ENCODE measurements at places on chromosomes 13 and 19.

GRCh38 chr13:21310220-21310619 lies 133.8 kb downstream of the MRPL57 start:
- no peak for DNase-seq

DNA sequence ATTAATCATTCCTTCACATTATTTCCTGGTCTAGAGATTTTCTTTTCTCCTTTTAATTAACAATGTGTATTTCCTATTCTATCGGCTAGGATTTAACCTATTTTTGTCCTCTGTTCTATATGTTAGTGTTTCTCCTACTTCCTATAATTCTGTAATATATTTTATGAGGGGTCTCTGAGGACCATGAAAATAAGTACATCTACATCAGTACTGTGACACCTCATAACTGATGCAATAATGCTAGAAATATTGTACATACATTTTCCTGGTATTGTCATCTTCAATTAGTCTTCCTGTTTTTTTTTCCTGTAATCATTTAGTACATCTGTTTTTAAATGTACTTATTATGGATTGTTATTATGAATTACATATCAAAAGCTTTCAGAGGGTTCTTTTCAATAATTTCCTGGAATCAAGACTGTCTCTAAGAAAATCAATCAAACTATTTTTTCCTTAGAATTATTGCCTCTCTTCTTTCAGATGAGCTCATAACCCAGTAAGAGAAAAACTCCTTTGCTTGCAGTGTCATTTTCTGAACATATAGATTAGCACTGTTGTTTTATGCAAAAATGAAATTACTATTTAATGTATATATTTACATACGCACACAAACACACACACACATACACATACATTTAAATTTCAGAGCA lies 1004.3 kb downstream of the SLITRK5 start:
- no peak for DNase-seq

GRCh38 chr13:71865874-71866334 lies 1.1 kb downstream of the DACH1 start:
- no peak for DNase-seq

- DNase-seq, result peak; percentile 35
Measured at GRCh38 chr13:99657848-99658260, 156.6 kb downstream of the TM9SF2 start.

GRCh38 chr19:57212109-57212508 lies 18.7 kb upstream of the AURKC start:
- no peak for DNase-seq

DNA sequence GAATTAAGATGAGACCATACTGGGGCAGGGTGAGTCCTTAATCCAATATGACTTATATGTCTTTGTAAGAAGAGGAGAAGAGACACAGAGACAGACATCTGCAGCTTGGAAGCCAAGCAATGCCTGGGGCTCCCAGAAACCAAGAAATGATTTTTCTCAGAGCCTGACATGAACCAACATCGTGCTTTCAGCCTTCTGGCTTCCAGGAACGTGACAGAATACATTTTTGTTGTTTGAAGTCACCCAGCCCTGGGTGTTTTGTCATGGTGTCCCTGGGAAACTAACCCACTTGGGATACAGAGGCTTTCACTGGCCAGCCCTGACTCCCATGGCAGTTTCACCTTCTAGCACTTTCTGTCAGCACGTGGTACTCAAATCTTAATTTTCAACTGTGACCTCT lies 95.3 kb upstream of the SLC10A2 start:
- DNase-seq, result no peak

DNA sequence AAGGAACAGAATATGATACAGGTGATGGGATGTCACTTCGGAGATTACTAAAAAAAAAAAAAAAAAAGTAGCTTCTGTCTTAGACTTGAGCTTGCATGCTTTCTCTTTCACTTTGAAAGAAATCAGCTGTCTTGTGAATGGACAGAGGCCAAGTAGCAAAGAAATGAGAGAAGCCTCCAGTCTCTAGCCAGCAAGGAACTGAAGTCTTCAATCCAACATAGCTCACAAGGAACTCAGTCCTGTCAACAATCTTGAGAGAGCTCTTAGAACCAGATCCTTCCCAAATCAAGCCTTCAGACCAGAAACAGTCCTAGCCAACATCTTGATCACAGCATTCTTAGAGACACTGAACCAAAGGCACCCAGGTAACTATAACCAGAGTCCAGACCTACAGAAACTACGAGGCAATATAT lies 7.7 kb downstream of the N4BP2L2 start:
- peak; percentile 7 for DNase-seq

- DNase-seq, result no peak
Measured at GRCh38 chr13:49356223-49356622, 87.6 kb downstream of the CAB39L start.

DNA sequence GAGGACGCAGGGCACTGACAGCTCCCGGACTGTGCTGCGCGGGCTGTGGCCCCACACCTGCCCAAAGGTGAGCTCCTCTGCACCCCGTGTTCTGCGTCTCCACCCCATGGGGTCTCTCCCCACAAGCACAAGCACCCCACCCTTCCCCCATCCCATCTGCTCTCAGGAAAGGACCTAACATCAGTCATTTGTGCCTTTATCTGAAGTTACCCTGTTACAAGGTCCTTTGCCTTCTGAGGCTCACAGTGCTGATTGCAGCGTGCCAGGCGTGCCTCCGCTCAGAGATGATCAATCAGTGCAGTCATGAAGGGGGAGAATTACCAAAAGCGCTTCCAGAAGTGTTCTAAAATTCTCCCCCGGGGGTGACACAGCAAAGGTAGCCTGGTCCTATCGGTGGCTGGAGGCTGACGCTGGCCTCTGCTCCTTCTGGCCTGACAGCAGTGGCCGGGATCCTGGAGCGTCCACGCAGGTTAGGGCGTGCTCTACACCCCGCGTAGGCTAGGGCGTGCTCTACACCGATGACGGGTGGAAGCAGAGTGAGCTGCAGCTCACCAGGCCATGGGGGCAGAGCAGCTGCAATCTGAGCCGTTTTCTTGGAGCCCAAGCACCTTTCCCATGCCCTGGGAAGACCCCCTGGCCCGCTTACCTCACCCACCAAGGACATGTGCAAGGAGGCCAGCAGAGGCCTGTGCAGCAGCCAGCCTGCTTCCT lies 84.7 kb upstream of the TM9SF2 start:
- DNase-seq, result no peak

- DNase-seq, result peak; percentile 64
Measured at GRCh38 chr13:30421093-30422053, 920 bp upstream of the UBE2L5 start.

DNA sequence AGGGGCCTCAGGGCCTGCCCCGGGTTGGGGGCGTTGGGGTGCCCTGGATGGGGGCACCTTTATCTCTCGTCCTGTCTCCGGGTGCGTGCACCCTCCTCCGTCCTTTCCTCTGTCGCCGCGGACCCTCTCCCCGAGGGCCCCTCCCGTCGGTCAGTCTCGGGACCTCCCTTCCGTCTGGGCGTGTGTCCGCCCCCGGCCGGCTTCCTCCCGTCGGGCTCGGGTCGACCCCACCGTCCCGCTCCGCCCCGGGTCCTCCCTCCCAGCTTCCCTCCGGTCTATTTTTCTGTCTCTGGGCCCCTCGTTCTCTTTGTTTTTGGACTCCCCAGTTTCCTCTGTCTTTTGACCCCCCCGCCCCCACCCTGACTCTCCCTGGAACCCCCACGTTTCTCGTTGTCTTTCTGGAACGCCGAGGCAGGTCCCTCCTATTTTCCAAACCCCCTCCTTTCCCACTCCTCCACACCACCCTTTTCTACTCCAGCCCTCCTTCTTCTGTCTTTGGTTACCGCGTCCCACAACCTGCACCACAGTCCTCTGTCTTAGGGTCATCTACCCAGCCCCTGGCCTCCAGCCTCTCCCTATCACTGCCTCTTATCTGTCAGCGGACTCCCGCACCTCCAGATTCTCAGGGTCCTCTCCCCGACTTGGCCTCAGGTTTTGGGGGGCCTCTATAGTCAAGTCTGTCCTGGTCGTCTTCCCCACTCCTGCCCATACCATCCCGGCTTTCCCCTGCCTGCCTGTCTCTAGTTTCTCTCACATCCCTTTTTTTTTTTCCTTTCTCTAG lies 757 bp downstream of the EGLN2 start:
- no peak for DNase-seq

DNA sequence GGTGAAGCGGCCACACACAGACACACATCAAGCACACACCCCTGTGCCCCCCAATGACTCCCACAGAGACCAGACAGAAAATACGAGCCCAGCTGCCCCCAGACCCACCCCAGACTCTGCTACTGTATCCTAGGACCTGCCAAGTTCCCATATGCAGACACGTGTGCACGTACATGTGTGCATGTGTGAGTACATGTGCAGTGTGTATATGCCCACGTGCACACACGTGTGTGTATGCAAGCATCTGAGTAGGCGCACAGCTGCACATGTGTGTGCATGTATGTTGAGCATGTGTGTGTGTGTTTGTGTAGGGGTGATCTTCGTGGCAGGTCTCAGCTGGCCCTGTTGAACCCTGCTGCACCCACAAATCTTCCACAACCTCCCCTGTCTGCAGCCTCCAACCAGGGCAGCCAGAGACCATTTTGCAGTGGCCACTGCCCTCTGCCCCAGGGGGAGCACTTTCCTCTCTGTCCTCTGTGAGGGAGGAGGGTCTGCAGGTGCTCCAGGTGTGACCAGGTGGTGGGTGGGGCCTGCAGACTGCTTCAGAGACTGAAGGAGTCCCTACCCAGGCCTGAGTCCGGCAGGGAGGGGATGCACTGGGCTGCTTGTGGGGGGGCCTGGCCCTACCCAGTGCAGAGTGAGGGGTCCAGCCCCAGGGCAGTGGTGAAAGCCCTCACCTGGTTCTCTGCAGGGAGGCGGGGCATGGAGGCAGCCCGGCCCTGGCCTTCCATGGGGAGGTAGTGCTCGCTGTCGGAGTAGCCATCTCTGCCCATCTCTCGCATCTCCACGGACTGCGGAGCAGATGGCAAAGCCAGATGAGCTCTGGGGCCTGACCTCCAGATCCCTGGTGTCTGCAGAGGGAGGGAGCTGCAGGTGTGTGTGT lies 61.5 kb downstream of the IER2 start:
- no peak for DNase-seq

GRCh38 chr13:38979891-38980749 lies 10.5 kb downstream of the STOML3 start:
- DNase-seq, result peak; percentile 48

DNA sequence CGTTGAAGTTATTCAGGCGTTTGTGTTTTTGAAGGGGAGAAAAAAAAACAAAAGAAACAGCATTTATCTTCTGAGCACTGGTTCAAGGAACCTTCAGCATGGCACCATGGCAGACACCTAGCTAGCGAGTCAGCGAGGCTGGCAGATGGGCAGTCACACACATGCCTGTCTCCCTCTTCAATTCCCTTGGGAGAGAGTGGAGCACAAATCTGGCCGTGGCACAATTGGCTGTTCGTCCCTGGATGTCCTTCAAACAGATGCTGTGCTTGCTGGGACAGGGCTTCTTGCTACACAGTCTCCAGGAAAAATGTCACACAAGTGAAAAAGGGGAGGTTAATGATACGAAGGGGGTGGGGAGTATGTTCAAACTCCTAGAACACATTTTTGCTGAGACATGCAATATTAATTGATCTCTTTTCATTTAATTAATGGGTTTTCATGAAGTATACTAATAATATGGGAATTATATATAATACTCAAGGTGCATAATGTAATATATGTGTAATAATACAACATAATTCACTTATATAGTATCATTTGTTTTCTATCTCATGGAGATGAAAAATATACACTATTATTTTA lies 1674.5 kb upstream of the SLC10A2 start:
- no peak for DNase-seq

DNA sequence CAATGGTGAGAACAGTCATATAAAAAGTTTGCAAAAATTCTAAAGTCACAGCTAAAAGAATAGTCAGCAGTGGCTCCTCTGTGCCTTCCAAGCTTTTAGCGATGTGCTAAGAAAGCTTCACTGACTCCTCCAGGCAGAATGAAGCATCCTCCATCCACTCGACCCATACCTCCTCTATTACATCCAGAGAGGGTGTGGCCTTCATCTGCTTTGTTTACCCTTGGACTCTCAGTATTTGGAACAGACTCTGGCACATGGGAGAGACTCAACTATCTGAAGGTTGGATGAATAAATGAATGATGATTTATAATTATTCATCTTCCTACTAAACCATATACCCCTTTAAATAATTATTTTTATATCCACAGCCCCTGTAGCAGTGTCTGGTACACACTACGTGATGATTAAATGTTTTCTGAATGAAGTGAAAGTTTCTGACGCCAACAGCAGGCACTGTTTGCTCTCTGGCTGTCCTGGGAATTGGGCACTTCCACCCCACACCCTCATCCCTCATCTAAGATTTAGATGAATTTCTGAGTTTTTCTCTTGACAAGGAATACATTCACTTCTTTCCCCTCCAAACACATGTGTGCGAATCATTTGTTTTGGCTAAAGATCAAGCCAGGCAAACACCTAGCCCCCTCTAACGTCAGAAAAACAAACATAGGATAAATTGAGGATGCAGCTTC lies 93.9 kb downstream of the NUFIP1 start:
- no peak for DNase-seq

DNA sequence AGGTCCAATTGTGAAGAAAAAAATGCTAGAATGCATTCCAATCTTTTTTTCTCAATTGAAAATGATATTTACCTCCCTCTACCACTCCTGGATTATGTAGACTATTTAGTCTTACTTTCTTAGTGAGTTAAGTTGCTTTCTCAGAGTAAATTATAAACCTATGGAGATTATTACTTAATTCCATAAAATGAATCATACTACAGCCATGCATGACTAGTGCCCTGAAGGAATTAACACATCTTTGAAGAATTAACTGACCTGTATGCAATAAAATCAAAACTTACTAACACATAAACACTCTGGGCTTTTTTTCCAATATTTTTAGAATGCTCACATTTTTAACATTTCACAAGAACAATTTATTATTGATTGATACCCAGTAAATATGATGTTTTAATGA lies 379.4 kb upstream of the DACH1 start:
- DNase-seq, result no peak

DNA sequence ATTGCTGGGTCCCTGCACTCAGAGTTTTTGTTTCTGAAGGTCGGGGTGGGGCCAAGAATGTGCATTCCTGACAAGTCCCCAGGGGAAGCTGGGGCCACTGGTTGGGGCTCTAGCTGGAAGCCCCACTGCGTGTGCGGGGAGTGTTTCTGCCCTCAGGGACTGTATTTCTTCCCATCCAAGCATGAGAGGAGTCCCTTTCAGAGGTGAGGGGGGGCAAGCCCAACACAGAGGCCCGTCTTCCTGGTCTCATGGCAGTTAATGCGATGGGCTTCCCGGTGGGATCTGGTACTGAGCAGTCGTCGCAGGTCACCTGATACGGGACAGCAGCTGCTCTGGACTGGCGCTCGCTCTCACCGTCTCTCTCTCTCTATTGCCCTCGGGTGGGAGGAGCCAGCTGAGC lies 50.4 kb downstream of the GPR12 start:
- no peak for DNase-seq

DNA sequence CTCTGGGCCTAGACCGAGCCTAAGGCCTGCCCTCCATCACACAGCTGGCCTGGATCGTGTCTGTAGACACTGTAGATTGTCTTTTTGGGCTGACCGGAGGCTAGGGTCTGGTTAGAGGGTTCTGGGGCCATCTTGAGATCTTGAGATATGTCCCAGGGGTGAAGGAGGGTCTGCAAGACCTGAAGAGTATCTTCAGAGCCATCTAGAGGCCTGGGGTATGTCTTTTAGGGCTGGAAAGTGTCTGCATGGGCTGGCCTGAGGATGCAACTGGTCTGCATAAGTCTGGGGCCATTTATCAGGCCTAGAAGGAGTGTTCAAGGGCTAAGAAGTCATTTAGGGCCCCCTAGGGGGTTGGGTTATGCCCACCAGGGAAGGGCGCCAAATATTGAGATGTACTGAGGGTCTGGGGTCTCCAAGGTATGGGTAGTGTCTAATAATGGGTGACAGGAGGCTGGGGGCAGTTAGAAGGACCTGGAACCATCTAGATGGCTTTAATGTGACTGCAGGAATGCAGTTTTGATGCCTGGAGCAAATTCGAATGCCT lies 555 bp downstream of the SCAF1 start:
- no peak for DNase-seq

GRCh38 chr13:98651744-98652143 lies 74.8 kb upstream of the STK24 start:
- no peak for DNase-seq

Data from putamen (tissue), 1 donor.